Prostate gland (tissue), 2 donors: ENCODE measurements at places on chromosomes 16 and 17. TPM values are rescaled to one million over a fixed set of nuclear protein-coding genes. Genes with fewer than 3 reads are reported as not detected.

The CACNG5 gene
- total RNA-seq, result not detected

DNA sequence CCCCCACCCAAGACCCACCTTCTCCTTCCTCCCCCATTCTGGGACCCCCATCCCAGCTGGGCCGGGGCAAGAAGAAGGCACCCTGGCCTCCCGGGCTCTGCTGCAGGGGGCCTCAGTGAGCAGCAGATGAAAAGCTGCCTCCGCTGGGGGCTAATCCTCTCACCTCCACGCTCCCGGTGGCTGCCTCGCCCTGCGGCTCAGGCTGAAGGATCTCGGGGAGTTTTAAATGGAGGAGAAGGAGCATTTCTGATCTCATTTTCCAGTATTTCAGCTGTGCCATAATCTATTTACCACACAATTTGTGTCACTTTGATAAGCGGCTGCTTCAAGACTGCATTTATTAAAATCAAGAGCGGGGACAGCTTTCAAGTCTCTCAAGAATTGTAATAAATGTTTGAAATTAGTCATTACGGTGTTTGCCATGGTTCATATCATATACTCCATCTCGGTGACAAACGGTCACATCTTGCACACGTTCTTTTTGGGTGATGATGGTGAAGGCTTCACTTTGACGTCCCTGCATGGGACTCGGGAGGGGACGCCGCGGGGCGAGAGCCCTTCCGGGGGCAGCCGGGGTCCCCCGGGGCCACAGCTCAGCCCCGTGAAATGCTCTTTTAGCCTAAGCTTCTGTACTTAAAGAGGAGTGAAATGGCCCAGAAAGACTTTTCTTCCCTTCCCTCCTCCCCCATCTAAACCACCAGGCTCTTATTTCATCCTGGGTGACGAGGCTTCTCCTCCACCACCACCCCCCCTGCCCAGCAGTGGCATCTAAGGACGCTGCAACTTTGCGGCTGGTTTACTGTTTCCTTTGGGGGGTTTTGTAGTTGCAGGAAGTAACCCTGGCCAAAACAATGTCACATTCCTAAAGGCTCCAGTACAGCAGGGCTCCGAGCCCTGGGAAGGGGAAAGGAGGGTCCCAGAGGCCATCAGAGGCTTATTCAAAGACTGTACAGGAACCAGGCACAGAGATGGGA is 313.1 kb upstream of the TNRC6C start:
- no peaks in the 10 kb centered on the region for H3K27me3 ChIP-seq
- DNase-seq, result no peak
- no peak overlapping the region for H3K27ac ChIP-seq
- no peak overlapping the region for H3K4me3 ChIP-seq

The CCDC57 gene
- total RNA-seq, result 62.8 TPM

- H3K4me1 ChIP-seq, result peaks cover 2% of the 10 kb centered on the region
- peak overlapping the region; percentile 75 for H3K4me3 ChIP-seq
- DNase-seq, result no peak
- H3K27ac ChIP-seq, result peak overlapping the region; percentile 76
- no peaks in the 10 kb centered on the region for H3K27me3 ChIP-seq
Observed at GRCh38 chr16:30407804-30408534, 563 bp downstream of the ZNF771 start.

DNA sequence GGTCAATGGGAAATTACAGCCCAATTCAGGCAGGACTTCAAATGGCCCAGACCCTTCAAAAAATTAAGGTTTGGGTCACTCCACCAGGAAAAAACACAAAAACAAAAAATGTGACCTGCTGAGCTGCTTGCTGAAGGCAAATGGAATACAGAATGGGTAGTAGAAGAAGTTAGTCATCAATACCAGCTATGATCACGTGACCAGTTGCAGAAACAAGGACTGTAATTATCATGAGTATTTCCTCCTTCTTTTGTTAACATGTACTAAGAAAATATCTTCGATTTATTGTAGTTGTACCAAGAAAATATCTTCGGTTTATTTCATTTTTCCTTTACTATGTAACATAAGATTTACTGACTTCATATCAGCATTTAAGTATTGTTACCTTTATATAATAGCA is 1183.6 kb downstream of the CDH8 start:
- H3K27me3 ChIP-seq, result no peaks in the 10 kb centered on the region
- DNase-seq, result no peak
- no peaks in the 10 kb centered on the region for H3K4me1 ChIP-seq
- H3K4me3 ChIP-seq, result no peak overlapping the region
- no peak overlapping the region for H3K27ac ChIP-seq

DNA sequence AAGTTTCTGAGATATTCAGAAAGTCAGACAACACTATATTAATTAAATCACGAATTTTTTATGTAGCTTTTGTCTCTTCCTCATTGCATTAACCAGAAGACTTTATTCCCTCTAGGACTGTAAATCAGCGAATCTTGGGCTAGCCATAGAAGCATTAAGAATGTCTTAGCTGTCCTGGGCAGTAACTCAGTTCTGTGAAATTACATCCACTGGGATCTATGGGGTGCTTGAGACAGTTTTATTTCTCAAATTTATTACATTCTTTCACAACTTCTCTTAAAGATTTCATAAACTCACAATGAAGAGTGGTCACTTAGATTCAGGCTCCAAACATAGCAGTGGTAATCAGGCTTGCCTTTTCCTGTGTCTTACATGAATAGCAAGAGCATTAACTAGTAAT is 1153.4 kb downstream of the CDH8 start:
- H3K27ac ChIP-seq, result no peak overlapping the region
- H3K27me3 ChIP-seq, result no peaks in the 10 kb centered on the region
- no peaks in the 10 kb centered on the region for H3K4me1 ChIP-seq
- no peak for DNase-seq
- no peaks in the 10 kb centered on the region for H3K36me3 ChIP-seq

The LDHD gene
- 55.3 TPM for total RNA-seq

The TBC1D28 gene
- total RNA-seq, result 1.2 TPM

- no peaks in the 10 kb centered on the region for H3K36me3 ChIP-seq
- H3K27me3 ChIP-seq, result no peaks in the 10 kb centered on the region
- no peak for DNase-seq
- H3K27ac ChIP-seq, result no peak overlapping the region
Observed at GRCh38 chr17:80765241-80765961, 220.8 kb downstream of the RPTOR start.

GRCh38 chr16:75580-76501 is 2.2 kb upstream of the MPG start:
- H3K4me1 ChIP-seq, result peaks cover 33% of the 10 kb centered on the region
- peaks cover 7% of the 10 kb centered on the region for H3K36me3 ChIP-seq
- no peak overlapping the region for H3K4me3 ChIP-seq
- DNase-seq, result no peak
- H3K27ac ChIP-seq, result peak overlapping the region; percentile 88

- no peak overlapping the region for H3K27ac ChIP-seq
- H3K27me3 ChIP-seq, result no peaks in the 10 kb centered on the region
- H3K4me3 ChIP-seq, result no peak overlapping the region
- no peaks in the 10 kb centered on the region for H3K36me3 ChIP-seq
Observed at GRCh38 chr16:5977329-5977728, 879.7 kb upstream of the EEF2KMT start.

GRCh38 chr16:86007524-86007923 is 108.6 kb downstream of the IRF8 start:
- no peak for DNase-seq
- H3K36me3 ChIP-seq, result no peaks in the 10 kb centered on the region
- no peak overlapping the region for H3K4me3 ChIP-seq

The SMPD3 gene
- 27.8 TPM for total RNA-seq

DNA sequence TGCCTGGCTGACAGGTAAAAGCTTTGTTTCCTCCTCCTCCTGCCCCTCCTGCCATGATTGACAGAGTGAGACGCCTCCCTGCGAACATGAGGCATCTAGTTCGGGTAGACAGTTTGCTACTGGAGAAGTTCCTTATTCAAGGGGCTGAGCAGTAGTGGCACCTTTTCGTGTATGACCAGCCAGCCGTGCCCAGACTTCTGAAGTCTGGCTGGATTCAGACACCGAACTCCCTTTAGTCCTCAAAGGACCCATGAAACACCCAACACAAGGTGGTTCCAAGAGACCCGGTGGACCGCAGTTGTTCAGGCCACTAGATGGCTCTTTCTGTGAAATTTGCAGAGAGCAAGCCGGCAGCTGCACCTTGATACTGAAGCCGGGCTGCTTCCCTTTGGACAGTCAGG is 192.8 kb downstream of the XYLT1 start:
- peak; percentile 53 for DNase-seq
- no peak overlapping the region for H3K27ac ChIP-seq

DNA sequence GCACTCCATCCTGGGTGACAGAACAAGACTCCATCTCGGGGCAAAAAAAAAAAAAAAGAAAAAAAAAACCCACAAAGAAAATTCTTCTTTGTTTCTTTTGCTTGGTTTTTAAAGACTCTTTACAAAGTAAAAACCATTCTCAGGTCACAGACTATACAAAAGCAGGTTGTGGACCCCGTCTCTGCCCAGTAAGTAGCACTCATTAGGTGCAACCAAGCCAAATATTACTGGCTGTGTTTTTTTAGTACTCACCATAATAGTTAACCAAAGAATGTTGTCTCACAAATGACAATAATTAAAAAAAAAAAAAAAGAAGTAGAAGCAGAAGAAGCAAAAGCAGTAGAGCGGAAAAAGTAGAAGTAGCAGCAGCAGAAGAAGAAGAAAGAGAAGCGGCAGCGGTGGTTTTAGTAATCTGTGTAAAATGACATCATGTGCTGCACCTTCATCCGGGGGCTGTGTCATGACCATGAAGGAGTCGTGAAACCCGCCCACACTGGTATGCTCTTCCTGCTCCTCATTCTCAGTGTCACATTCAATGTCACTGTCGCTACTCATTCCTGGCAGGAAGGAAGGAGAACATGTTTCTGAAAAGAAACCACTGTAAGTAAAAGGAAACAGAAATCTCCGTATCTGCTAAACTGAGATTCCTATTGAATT is 105.4 kb downstream of the TRIM37 start:
- H3K4me3 ChIP-seq, result no peak overlapping the region
- peak overlapping the region; percentile 16 for H3K27ac ChIP-seq
- no peaks in the 10 kb centered on the region for H3K4me1 ChIP-seq
- H3K27me3 ChIP-seq, result no peaks in the 10 kb centered on the region
- DNase-seq, result peak; percentile 26

The VPS35L gene
- 58.8 TPM for total RNA-seq

The NAGS gene
- total RNA-seq, result 3.1 TPM

The PERCC1 gene
- total RNA-seq, result 45.2 TPM

The CEP112 gene
- total RNA-seq, result 2.3 TPM

The CDH1 gene
- total RNA-seq, result 75.7 TPM

DNA sequence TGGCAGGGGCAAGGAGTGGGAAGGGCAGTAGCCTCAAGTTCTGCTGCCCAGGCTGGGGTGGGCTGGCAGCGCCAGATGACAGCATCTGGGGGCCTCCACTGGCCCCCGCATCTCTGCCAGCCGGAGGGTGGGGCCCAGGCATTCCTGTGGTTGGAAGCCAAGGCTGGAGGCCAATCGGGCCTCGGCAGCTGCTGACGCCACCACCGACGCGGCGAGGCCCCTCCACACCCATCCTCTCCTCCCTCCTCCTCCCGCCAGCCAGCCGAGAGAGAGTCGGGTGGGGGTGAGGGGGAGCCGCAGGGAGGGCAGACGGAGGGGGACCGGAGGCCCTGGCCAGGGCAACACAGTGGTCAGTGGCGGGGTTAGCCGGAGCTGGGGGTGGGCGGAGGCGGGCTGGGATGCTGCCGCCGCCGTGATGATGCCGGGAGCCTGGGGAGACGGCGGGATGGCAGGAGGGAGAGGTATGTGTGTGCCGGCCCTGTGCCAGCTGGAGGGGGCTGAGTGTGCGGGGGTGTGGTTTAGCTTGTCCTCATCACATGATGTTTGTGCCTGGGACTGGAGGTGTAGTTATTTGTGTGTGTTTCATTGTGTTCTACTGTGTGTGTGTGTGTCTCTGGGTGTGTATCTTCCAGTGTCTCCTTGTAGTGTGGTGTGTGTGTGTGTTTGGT is 36.6 kb downstream of the ARHGAP23 start:
- H3K36me3 ChIP-seq, result no peaks in the 10 kb centered on the region
- H3K27ac ChIP-seq, result peak overlapping the region; percentile 90
- no peaks in the 10 kb centered on the region for H3K27me3 ChIP-seq
- H3K4me3 ChIP-seq, result peak overlapping the region; percentile 29
- H3K4me1 ChIP-seq, result no peaks in the 10 kb centered on the region

The KRT31 gene
- not detected for total RNA-seq

The CENPV gene
- total RNA-seq, result 29.8 TPM

- H3K36me3 ChIP-seq, result no peaks in the 10 kb centered on the region
- H3K27me3 ChIP-seq, result no peaks in the 10 kb centered on the region
- no peak for DNase-seq
- H3K27ac ChIP-seq, result no peak overlapping the region
- no peaks in the 10 kb centered on the region for H3K4me1 ChIP-seq
Observed at GRCh38 chr17:82120148-82120547, 22.1 kb upstream of the FASN start.

The DPEP1 gene
- not detected for total RNA-seq

The EFNB3 gene
- 5.5 TPM for total RNA-seq

GRCh38 chr16:50102051-50102746 is 36.4 kb downstream of the HEATR3 start:
- H3K36me3 ChIP-seq, result no peaks in the 10 kb centered on the region
- H3K4me1 ChIP-seq, result no peaks in the 10 kb centered on the region
- DNase-seq, result no peak
- H3K27ac ChIP-seq, result no peak overlapping the region
- H3K4me3 ChIP-seq, result no peak overlapping the region

The OTOA gene
- 0.68 TPM for total RNA-seq

DNA sequence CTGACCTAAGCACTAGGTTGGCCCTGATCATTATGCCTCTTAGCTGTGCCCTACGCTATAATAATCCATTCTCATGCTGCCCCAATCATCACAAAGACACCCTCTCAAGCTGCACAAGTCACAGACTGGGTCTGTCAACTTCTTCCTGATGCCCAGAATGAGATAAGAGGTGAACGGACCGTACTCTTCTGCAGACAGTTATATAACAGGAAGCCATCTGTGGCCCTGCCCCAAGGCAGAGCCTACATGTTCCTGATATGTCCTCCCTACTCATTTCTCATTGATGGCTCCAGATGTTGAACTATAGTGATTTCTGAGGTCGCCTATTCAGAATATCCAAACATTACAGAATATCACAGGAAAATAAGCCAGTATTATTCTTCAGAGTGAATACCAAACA is 471.6 kb upstream of the ERCC4 start:
- no peak overlapping the region for H3K4me3 ChIP-seq
- no peaks in the 10 kb centered on the region for H3K27me3 ChIP-seq
- no peaks in the 10 kb centered on the region for H3K4me1 ChIP-seq
- no peak overlapping the region for H3K27ac ChIP-seq
- DNase-seq, result no peak
- no peaks in the 10 kb centered on the region for H3K36me3 ChIP-seq

The TEX2 gene
- 43.8 TPM for total RNA-seq

The ANKRD40 gene
- 31.2 TPM for total RNA-seq

The CHST4 gene
- total RNA-seq, result 0.18 TPM

DNA sequence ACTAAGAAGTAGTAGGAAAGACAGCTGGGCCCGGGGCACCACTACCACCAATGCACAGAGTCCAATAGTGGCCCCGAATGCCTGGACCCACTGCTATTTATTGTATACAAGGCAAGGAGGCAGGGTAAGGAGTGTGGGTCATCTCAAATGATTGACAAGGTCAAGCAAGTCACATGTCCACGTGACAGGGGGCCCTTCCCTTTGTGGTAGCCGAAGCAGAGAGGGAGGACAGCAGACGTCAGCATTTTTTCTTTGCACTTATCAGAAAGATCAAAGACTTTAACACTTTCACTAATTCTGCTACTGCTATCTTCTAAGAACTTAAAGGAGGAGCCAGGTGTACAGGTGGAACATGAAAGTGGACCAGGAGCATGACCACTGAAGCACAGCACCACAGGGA is 6.5 kb downstream of the VPS53 start:
- H3K27me3 ChIP-seq, result no peaks in the 10 kb centered on the region
- no peak overlapping the region for H3K27ac ChIP-seq
- DNase-seq, result no peak
- H3K4me1 ChIP-seq, result no peaks in the 10 kb centered on the region
- H3K4me3 ChIP-seq, result no peak overlapping the region
